ENCODE measurements at places on chromosomes 11 and 22.

- no peak for DNase-seq
Measured at GRCh38 chr22:25351631-25352293, 132.3 kb downstream of the CRYBB2 start.

GRCh38 chr11:3926458-3927095 is 71.1 kb downstream of the STIM1 start:
- DNase-seq = no peak

GRCh38 chr11:17012179-17012578 is 2.0 kb downstream of the PLEKHA7 start:
- DNase-seq = no peak

- DNase-seq = no peak
Measured at GRCh38 chr11:94544646-94545263, 1.0 kb downstream of the FUT4 start.

- DNase-seq = no peak
Measured at GRCh38 chr11:59954219-59954847, 9.5 kb upstream of the OOSP4A start.

DNA sequence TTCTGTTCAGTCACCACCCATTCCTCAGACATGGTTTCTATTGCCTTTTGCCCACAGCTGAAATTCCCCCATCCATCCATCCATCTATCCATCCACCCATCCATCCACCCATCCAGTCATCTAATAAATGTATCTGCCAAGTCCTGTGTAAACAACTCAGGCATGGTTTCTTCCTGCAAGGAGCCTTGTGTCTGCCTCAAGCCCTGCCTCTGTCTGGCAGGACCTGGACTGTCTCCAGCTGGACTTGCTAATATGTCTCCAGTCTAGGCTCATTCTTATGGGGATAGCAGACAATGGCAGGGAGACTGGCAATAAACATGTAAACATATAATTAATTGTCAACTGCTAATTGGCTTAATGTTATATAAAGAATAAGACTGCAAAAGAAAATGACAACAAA is 64.7 kb upstream of the AMPD3 start:
- DNase-seq = no peak

- peak; percentile 41 for DNase-seq
Measured at GRCh38 chr11:67303132-67303834, at the start of gene SSH3. TSS of gene SSH3 (plus strand) at chr11:67303530. CDS start at chr11:67303626, 96 bp downstream.

DNA sequence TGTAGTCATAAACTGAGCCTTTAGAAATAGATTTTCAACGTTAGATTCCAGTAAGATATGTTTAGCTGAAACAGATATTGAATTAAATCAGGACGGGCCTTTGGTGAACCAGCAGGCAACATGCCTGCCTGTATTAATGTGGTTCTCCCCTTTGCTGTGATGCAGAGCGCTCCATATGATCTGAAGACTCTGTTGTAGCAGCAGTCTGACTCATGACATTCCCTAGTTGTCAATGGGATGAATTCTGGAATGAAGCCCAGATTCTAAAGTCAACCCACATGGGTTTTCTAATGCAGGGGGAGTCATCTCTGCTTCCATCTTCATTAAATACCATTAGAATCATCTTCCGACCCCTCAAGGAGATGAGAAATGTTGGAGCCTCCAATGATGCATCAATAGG is 864.5 kb downstream of the NTM start:
- DNase-seq = no peak
